ENCODE measurements at places on chromosomes 12 and 14.

DNA sequence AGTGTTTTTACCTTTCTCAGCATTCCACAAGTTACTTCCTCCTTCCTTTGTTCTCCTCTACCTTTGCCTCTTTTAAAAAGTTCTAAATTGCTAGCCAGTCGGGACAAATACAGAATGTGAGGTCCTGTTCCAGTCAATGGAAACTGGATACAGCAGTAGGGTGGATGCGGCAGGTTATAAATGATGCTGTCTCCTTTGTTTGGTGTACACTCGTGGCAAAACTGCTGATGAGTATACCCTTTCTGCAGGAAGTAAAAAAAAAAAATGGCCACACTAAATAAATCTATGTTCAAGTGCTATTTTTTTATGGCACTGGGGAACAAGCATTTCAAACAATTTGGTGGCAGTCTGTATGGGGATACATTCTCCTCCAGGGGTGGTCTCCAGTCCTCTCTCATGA lies 27.5 kb downstream of the KLRK1 start:
- no peak for DNase-seq

DNA sequence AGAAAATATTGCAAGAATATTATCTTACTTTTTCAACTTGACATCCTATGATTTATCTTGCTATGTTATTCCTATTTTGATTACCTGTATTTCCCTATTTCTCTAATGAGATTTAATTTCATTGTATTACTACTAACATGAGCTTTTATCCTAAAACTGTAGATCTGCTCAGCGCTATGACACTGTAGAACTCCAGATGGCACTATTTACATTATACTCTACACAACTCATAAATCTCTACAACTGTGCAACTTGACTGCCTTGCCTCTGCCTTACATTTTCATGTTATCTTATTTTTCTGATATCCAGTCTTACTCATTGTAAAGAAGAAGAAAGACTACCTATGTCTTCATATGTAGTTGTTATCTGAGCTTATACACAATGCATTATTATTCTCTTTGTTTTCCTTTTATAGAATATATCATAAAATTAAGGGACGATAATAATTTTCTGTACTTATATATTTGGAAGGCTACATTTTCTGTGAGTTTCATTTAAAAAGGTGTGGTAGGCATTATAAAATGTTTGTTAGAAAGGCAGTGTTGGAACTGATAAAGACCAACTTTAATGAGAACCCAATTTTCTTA lies 24.1 kb downstream of the NUP37 start:
- DNase-seq: peak; percentile 37

DNA sequence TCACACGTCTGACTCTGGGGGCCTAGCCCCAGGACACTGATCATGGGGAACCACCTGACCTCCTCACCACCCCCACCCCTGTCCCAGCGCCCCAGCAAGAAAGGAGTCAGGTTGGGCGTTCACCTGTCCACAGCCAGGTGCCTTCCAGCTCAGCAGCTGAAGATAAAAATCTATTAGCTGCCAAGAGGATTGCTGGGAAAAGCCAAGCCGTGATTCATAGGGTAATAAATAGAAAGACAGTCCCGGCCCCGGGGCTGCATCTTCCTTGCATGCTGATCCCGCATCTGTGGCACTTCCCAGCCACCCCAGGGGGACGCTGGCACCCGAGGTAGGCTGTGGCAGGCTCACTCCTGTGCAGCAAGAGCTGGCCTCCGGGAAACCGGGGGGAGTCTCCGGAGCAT lies 70.2 kb upstream of the NCOR2 start:
- DNase-seq: no peak

- peak; percentile 95 for DNase-seq
These were observed 149.0 kb upstream of the PRMT8 start for GRCh38 chr12:3342051-3342450.

GRCh38 chr12:47560415-47560814 lies 145.4 kb downstream of the RPAP3 start:
- DNase-seq: no peak
